ENCODE measurements at places on chromosomes 5 and 9. TPM values are rescaled to one million over a fixed set of nuclear protein-coding genes. Genes with fewer than 3 reads are reported as not detected.
A peak's percentile ranks its signal among the peaks of the same experiment; 100 is the strongest.

DNA sequence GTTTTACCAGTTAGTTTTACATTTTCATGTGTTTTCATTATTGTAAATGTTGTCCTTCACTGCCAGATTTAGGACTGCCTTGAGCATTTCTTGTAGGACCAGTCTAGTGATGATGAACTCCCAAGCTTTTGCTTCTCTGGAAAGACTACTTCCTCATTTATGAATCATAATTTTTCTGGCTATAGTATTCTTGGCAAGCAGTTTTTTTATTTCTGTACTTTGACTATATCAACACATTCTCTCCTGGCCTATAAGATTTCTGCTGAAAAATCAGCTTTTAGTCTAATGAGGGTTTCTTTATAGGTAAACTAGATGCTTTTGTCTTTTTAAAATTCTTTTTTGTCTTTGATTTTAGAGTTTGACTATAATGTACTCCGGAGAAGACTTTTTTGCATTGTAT is 256.8 kb upstream of the GRAMD2B start:
- DNase-seq, result no peak

DNA sequence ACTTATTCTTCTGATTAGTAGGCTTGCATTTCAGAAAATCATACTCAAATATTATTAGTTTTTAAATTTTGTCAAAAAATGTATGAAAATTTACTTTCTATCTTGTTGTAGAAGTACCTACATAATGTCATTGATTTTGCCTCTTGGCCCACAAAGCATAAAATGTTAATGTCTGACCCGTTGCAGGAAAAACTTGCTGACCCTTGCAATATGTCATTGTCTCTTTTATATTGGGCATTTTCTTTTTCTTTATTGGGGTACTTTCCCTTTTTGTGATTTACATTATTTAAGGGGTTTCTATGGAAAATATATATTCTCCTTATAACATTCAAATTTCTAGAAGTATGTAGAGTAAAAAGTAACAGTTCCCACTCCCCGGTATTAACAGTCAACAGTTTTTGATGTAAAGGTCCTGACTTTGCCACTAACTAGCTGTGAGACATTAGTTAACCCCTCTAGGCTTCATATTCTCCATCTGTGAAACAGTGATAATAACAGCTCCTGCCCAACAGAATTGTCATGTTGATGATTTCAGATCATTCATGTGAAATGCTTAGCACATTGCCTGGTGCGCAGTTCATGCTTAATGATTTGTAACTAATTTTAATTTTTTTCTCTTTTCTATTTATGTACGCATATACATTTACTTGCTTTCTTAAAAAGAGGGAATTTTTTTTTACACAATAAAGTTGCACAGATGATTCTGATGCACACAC is 243.2 kb downstream of the ARHGAP26 start:
- DNase-seq, result no peak

- peak; percentile 32 for DNase-seq
These were observed 26.3 kb upstream of the CDKN2AIPNL start for GRCh38 chr5:134437847-134438581.

DNA sequence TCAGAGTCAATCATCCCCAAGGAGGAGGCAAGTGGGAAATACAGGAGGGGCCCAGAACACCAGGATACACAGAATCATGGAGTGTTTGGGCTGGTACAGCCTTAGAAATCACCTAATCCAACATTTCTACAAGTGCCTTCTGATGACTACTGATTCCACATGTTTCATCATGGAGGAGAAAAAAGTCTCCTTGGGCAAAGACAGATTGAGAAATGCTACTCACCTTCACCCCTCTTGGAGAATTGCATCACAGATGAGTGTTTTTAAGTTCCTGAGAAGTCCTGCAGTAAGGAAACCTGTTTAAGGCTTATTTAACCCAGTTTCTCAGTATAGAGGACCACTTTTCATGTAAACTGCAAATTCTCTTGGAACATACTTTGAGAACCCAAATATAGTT is 2.2 kb upstream of the SLIT3 start:
- no peak for DNase-seq

GRCh38 chr9:19522558-19522957 is 113.7 kb downstream of the ACER2 start:
- no peak for DNase-seq

- no peak for DNase-seq
These were observed 559.8 kb downstream of the HINT1 start for GRCh38 chr5:130605234-130605633.

- DNase-seq, result no peak
These were observed 79.3 kb downstream of the CACNA1B start for GRCh38 chr9:137956688-137957385.

GRCh38 chr5:67617051-67617450 is 420.5 kb upstream of the CD180 start:
- no peak for DNase-seq

DNA sequence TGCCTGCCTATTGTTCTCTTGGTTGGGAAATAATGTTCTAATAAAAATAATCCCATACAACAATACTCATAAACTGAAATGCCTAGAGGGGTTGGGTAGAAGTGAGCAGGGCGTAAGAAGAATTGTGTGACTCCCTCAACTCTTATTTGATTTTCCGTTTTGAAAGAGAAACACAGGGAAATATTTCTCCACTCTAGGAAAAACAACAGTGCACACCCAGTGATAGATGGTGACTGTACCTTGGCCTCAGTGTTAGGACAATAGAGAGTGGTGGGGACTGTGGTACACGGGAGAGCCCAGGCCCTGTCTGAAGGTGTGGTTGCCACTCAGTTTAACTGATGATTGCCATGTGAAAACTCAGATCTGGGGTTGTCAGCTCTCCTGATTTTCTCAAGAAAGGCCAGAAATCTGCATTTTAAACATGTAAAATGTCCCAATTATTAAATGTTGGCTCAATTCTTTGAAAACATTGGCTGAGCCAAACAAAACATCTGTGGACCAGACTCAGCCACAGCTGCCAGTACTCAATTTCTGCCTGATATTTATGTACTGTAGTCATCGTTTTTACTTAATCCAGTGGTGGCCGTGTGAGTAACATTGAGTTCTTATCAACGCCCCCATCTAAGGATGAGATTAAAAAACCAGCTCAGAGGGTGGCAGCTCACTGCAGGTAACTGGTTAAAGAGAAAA is 103.8 kb upstream of the ZNF618 start:
- DNase-seq, result no peak

DNA sequence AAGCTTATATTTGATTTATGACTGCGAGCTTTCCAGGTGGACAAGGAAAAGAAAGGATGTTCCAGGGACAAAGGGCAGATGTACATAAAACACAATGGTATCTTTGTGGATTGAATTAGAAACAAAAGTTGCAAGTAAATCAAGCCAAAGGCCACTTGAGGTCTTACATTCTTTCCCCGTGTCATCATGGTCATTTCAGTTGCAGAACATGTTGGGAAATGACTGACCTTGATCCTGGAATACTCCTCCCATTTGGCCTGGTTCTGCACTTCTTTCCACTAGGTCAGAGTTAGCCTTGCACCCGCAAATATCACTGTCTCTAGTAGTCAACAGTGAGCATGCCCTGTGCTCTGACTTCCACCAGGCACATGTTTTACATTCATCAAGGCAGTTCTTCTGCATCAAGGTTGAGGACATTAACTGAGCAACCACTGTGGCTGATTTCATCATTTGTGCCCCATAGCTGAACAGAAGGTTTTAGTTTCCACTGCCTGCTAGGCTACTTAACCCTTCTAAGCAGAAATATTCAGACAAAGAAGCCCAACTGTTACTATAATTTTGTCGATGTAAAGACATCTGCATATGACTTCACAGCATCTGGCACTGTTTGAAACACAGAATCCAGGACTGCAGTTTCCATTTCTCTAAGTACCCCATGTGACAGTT is 1161.7 kb upstream of the DMAC1 start:
- peak; percentile 13 for DNase-seq

GRCh38 chr5:528629-529511 is 4.6 kb upstream of the SLC9A3 start:
- DNase-seq, result no peak

- DNase-seq, result no peak
These were observed 73.9 kb downstream of the GOLPH3 start for GRCh38 chr5:32100230-32100629.

DNA sequence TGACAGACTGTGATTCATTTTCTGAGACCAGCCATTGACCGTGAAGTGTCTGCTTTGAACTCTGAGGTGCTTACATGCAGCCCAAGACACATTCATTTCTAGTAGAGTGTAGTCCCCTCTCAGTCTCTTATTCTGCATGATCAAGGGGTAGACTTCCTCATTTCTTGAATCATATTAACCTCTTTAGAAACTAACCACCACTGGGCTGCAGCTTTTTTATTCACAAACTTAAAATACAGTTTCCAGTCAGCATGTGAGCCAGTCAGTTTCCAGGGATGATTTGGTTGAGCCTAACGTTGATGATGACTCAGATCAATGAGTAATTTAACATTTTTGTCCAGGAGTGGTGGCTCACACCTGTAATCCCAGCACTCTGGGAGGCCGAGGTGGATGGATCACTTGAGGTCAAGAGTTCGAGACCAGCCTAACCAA is 59.2 kb downstream of the OTULIN start:
- no peak for DNase-seq

DNA sequence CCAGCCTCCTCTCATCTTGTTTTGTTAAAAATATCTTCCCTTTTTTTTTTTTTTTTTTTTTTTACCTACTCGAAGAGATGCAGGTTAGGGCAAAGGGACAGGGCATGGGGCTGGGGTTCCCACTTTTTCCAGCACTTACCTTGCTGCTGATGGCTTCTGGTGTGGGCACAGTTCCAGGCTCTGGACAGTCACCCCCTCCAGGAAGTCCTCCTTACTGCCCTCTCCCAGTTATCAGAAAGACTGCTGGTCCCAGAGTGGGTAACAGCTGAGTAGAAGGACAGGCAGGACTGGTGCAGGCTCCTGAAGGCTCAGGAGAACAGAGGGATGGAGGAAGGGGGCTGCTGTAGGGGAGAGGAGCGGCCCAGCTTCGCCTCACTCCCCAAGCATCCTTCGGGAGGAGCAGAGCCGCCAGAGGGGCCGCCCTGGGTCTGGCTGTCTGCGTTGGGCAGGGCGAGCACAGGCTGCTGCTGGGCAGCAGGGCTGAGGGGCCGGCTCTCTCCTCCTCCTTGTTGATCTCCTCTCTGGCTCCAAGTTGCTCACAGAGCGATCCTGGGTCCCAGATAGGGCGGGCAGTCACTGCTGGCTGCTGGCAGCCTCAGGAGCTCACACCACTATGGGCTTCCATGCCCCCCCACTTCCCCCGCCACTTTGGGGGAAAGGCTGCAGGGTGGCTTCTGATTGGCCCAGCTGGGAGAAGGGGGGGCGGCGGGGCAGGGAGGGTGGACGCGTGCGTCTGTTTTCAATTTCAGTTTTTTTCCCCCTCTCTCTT is at the start of gene PDGFRB:
Gene PDGFRB (minus strand): TSS at position 588 of the 769 bp plus-strand sequence. CDS start 18,798 bp downstream, outside the sequence.
- DNase-seq, result peak; percentile 63

DNA sequence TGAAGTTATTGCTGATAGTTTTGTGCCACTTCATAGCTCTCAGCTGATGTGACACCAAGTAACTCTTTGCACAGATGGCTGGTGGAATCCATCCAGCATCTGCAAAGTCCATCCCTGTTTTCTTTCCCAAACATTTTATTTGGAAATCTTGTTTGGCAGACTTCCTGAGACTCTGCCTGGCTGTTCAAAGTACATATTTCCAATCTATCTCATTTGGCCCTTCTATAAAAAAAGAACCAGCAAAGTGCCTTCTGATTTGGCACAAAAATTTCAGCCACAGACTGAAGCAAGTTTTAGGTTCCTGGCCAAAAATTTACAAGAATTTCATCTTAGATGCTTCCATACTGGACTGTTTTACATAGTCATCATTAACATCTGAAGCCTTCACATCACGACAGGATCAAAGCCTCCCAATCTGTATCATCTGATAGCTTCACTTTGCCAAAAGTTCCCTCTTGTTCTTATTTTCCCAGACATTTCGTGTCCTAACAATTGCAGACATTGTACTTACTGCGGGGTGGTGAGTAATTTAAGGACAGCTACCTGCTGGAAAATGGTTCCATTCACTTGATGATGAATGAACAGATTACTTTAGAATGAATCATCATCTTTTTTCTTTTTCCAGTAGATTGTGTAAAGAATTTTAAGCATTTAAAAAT is 377.3 kb downstream of the KIAA0825 start:
- DNase-seq, result no peak

DNA sequence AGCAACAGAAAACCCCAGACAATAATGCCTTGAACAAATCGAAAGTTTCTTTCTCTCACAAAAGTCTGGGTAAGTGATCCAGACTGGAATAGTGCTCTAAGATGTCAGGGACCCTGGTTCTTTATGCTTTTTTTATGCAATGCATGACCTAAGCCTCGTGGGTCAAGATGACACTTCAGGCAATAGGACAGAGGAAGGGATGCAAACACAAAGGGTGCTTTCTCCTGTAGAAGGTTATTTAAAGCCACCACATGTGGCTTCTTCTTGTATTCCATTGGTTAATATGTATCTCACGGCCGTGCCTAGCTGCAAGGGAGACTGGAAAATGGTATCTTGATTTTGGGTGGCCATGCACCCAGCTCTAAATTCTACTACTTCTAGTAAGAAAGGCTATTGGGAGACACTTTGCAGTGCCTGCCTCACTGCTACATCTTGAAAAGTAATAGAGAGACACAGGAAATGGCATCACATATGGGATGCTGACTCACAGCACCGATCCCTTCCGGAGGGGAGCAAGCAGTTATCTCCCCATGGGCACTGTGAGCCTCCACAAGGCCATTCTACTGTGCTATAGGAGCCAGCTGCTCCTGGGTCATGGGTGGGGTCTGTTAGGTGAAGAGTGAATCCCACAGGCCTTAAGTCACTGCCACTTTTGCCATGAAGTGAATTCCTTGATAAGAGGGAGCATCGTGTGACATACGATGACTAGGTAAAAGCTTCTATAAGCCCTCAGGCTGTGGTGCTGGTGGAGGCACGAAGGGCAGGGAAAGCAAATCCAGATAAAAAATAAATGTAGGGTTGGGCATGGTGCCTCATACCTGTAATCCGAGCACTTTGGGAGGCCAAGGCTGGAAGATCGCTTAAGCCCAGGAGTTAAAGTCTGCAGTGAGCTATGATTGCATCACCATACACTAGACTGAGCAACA is 32.5 kb upstream of the RAB14 start:
- DNase-seq, result no peak

DNA sequence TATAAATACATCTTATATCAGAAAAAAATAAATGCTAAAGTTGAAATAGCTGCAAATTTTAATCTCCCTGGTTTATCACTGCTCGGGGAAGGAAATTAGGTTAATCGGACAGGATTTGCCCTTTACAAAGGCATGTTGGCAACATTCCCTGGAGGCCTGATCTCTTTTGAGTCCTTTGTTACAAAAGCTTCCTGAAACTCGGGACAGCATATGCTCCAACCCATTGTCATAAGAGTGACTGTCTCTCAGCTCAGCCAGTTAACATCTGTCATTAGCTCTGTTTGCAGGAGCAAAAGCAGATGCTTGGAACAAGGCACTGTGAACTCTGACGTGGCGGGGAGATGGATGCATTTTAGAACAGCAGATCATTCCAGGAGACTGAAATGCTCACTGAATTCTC is 80.6 kb downstream of the MYO10 start:
- peak; percentile 26 for DNase-seq

The ADAMTS16 gene
- total RNA-seq, result 5.6 TPM

The PRR16 gene
- total RNA-seq, result 0.99 TPM

The PCDH12 gene
- total RNA-seq, result 2.9 TPM

The GFRA3 gene
- total RNA-seq, result 1.8 TPM

The LTC4S gene
- 10.6 TPM for total RNA-seq

The PTGS1 gene
- total RNA-seq, result 3.0 TPM

The ESM1 gene
- total RNA-seq, result 0.52 TPM

The PAM gene
- total RNA-seq, result 75.2 TPM

The OR1J2 gene
- not detected for total RNA-seq

The KCNIP1 gene
- 0.52 TPM for total RNA-seq

The PPP3R2 gene
- total RNA-seq, result not detected

All from body of pancreas (tissue), 4 donors.